ENCODE measurements at places on chromosomes 12 and 14. TPM values are rescaled to one million over a fixed set of nuclear protein-coding genes. Genes with fewer than 3 reads are reported as not detected.

DNA sequence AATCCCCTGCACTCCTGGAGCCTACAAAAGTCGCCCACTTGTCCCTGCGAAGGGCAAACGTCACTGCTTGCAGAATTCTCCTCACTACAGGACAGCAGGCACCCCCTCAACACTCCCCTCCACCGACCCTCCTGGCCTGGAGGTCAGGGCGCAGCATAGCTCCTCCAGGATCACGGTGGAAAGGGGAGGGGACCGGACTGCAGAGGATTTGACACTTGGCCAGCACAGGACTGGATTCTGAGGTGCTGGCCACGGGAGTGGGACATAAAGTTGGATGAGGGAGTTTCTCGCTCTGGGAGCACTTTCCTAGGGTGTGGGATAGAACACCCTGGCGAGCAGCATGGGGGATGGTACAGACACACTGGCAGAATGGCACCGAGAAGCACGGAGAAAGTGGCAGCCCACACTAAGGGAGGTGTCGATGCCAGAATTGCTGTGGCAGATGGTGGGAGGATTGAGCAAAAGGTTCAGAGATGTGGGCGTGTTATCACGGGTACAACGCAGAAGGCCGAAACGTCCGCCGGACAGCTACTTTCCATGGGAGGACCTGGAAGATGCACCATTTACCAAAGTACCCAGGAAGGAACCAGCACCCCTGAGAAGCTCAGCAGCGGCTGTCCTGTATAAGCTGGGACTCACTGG lies 51.4 kb upstream of the DIO3 start:
- no peaks in the 10 kb centered on the region for H3K4me1 ChIP-seq
- no peaks in the 10 kb centered on the region for H3K36me3 ChIP-seq
- H3K27ac ChIP-seq: no peak overlapping the region
- H3K4me3 ChIP-seq: no peak overlapping the region
- peaks cover 17% of the 10 kb centered on the region for H3K27me3 ChIP-seq
- DNase-seq: no peak

GRCh38 chr12:131607658-131608447 lies 103.0 kb upstream of the SFSWAP start:
- no peaks in the 10 kb centered on the region for H3K4me1 ChIP-seq
- no peak overlapping the region for H3K4me3 ChIP-seq
- no peaks in the 10 kb centered on the region for H3K36me3 ChIP-seq

Gene ACRBP
- not detected for total RNA-seq

Gene GARIN6
- total RNA-seq: not detected

Gene AKAP3
- 0.22 TPM for total RNA-seq

Gene OR11H6
- total RNA-seq: not detected

Gene MMP19
- total RNA-seq: 17.6 TPM
